ENCODE measurements at places on chromosomes 12 and 14. TPM values are rescaled to one million over a fixed set of nuclear protein-coding genes. Genes with fewer than 3 reads are reported as not detected.

DNA sequence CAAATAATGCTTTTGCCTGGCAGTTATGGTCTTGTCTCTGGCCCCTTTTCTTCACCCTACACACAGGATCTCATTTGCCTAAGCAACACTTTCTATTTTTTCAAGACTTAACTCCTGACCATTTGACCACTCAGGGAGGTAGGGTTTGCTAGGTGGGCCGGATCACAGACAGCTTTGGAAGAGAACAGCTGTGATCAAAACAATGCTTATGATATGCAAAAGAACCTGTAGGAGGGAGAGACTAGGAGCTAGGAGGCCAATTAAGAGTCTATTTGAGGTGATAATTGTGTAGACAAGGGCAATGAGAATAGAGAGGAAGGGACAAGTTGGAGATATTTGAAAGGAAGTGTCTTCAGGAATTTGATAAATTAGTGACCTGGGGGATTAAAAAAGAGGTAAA lies 12.3 kb upstream of the DACT1 start:
- DNase-seq = no peak

- no peak for DNase-seq
Observed at GRCh38 chr14:102911541-102911951, 10.9 kb upstream of the AMN start.

OTOGL gene
- 0.76 TPM for polyA plus RNA-seq

TPPP2 gene
- 4.0 TPM for polyA plus RNA-seq

GRCh38 chr12:113083863-113084435 lies 27.4 kb downstream of the DTX1 start:
- no peak for DNase-seq

DNA sequence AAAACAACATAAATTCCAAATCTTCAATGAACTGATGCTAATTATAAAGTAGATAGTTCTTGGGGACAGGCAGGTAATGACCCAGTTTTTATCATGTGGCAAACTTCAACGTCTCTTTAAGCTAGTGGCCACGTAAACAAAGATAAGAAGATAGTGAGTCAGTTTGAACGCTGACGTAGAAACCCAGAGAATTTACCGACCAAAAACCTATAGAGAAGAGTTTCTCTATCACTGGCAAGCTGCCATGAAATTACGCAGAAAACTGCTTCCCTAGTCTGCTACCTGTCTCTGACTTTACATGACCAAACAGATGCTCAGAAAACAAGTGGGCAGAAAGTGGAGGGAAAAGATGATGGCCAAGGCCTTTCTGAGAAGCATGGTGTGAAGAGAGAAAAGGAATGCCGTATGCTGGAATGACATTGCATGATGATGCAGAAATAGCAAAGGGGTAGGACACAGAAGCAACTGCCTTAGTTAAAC lies 136.3 kb downstream of the ITPR2 start:
- no peak for DNase-seq

KCNC2 gene
- polyA plus RNA-seq = 0.59 TPM

MAP3K12 gene
- polyA plus RNA-seq = 37.8 TPM

DAAM1 gene
- 58.3 TPM for polyA plus RNA-seq

GRCh38 chr12:116613256-116613655 lies 54.1 kb downstream of the MAP1LC3B2 start:
- DNase-seq = no peak

GRCh38 chr12:85191-85666 lies 18.7 kb downstream of the IQSEC3 start:
- no peak for DNase-seq

DNA sequence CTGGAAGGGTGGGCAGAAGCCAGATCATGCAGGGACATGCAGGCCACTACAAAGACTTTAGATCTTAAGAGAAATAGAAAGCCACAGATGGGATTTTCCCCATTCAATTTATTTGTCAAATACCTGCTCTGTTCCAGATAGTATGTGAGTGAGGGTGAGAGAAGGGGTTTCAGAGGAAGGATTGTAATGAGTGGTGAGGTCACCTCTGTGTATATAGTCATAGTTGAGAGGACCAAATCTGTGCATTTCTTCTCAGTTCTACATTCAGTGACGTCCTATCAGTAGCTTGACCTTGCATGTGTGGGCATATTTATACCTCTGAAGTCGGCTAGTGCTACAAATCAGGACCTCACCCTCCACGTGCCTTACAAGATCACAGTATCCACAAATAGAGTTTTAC lies 31.2 kb upstream of the RBM19 start:
- DNase-seq = no peak

GRCh38 chr14:94494085-94494484 lies 15.2 kb downstream of the SERPINA12 start:
- DNase-seq = no peak

- no peak for DNase-seq
Observed at GRCh38 chr12:76252031-76252430, 96.2 kb downstream of the BBS10 start.

GRCh38 chr14:88154926-88155325 lies 150.0 kb downstream of the GPR65 start:
- DNase-seq = no peak

ETFBKMT gene
- 4.2 TPM for polyA plus RNA-seq

DNA sequence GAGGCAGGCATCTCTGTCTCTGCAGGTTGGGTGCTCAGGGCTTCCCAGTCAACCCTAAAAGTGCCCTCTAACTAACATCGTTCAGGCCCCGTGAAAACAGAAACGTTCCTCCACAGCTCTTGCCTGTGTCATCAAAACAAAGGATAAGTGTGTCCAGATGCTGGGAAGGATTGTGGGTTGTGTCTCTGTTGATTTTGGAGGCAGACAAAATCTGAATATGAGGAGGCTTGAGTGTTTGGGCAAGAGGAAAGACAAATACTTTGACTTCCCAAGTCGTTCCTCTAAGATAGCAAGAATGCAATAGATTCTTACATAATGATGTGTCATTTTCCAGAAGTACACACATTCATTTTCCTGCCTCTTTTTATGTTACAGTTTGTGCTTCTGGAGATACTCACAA lies 52.9 kb downstream of the SERPINA3 start:
- no peak for DNase-seq

DNA sequence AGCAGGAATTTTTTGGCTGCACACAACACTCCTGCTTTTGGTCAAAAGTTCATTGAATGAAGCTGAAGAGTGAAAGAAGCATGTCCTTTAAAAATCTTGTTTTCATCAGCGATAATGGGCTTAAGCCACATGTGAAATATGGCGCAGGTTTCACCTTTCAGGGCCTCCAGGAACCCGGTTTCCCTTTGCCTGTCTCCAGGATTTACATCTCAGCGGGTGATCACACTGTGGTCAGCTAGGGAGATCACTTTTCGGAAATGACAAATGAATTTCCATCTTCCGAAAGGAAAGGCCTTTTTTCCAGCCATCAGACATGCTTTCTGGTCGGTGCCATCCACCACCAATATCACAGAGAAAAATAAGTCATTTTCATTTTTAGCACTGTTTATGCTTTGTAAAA lies 727.1 kb upstream of the TBX3 start:
- no peak for DNase-seq

DNA sequence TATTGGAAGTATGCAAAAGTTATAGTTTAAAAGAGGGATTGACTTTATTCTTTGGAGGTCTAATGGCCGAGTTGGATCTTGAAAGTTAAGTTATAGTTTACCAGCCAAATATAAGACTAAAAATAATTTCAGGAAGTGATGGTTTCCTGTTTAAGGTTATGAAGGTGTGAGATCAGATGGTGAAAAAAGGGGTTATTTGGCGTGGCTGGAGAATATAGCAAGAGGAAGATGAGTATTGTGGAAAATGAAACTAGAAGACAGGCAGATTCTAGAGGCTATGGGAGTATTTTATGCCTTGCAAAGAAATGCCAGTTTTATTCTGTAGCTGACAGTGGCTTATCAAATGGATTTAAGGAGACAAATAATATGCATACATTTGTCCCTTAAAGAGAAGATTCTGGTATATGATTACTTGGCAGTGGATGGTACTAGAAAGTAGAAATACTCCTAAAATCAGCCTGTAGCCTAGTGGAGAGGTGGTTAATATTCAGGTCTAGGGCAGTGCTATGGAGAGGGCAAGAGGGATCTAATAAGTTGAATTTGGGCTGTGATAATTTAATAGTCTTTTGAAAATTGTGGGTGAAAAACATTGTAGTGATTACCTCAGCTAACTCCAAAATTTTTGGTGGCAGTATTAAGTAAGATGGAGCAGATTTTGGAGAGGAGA lies 1091.8 kb upstream of the ATXN7L3B start:
- DNase-seq = no peak

- no peak for DNase-seq
Observed at GRCh38 chr12:30417697-30418231, 277.9 kb downstream of the IPO8 start.

- no peak for DNase-seq
Observed at GRCh38 chr12:574475-575128, 88.6 kb downstream of the NINJ2 start.

UBE2N gene
- 145 TPM for polyA plus RNA-seq

TAS2R42 gene
- not detected for polyA plus RNA-seq

GRCh38 chr12:78403681-78404080 lies 460.9 kb upstream of the SYT1 start:
- no peak for DNase-seq

GRCh38 chr12:117100851-117101673 lies 1.8 kb upstream of the TESC start:
- DNase-seq = no peak

DNA sequence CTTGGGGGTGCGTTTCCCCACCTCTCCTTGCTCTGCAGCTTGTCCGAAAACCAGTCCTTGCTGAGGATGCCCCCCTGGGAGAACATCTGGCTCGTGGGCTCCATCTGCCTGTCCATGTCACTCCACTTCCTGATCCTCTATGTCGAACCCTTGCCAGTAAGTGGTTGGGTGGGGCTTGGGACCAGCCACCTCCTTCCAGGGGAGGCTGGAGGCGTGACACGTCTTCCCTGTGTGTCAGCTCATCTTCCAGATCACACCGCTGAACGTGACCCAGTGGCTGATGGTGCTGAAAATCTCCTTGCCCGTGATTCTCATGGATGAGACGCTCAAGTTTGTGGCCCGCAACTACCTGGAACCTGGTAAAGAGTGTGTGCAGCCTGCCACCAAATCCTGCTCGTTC lies 57.5 kb downstream of the ANAPC7 start:
- no peak for DNase-seq

DNA sequence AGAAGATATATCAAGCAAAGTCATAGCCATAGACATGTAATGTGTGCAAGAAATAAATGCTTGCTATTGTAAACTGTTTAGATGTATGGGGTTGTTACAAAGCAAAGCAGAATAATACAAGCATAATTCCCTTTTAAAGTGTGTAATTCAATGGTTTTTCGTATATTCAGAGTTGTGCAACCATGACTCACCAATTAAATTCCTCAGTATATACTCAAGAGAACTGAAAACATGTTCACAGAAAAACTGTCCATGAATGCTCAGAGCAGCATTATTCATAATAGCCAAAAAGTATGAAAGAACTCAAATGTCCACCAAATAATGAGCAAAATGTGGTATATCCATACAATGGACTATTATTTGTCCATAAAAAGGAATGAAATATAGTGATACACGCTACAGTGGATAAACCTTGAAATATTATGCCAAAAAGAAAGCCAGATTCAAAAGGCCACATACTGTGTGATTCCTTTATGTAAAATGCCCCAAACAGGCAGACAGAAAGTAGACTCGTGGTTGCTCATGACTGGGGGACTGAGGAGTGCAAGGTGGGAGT lies 9.3 kb downstream of the GXYLT1 start:
- no peak for DNase-seq

ALKBH2 gene
- 33.2 TPM for polyA plus RNA-seq

- no peak for DNase-seq
Observed at GRCh38 chr14:95545515-95546168, 10.8 kb downstream of the GLRX5 start.

SLC16A7 gene
- 4.4 TPM for polyA plus RNA-seq

MYF5 gene
- polyA plus RNA-seq = 0.14 TPM

DNA sequence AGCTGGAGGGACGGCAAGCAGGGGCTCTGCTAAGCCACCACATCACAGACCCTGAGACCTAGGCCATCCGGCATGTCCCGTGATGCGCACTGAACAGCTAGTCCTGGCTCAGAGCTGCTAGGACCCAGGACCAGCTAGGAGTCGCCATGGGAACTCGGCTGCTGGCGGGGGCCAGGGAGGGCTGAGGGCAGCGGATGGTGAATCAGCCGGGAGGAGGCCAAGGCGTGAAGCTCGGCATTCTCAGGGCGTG lies 5.1 kb downstream of the AHNAK2 start:
- DNase-seq = no peak

- DNase-seq = no peak
Observed at GRCh38 chr14:51260225-51260624, 20.2 kb downstream of the TMX1 start.

GRCh38 chr12:24728366-24728765 lies 220.5 kb downstream of the BCAT1 start:
- DNase-seq = no peak

GRCh38 chr12:8609061-8609570 lies 3.5 kb downstream of the AICDA start:
- peak; percentile 23 for DNase-seq

- no peak for DNase-seq
Observed at GRCh38 chr12:24768415-24768814, 180.5 kb downstream of the BCAT1 start.

DNA sequence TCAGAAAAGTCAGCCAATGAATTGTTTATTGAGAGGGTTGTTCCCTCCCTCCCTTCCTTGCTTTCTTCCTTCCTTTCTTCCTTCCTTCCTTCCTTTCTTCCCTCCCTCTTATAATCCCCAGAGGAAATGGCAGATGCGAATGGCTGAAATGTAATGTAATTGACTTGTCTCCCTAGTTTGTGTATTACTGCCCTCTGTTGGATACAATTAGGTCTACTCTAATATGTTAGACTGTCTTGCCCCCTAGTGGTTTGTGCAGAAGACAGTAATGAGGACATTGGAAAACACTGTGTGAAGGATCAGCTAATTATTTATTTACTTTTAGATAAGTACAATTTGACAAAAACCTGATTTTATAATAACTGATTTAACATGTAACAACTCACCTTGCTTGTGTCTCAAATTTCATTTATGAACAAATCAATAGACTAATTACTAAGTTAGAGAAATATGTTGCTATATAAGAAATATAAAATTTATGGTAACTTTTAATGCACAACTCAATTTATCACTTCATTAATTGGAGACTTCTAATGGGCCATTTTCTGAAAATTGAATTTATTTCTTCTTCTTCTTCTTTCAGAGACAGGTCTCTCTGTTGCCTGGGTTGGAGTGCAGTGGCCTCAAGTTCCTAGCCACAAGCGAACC lies 229.8 kb upstream of the LRIG3 start:
- DNase-seq = peak; percentile 39

DNA sequence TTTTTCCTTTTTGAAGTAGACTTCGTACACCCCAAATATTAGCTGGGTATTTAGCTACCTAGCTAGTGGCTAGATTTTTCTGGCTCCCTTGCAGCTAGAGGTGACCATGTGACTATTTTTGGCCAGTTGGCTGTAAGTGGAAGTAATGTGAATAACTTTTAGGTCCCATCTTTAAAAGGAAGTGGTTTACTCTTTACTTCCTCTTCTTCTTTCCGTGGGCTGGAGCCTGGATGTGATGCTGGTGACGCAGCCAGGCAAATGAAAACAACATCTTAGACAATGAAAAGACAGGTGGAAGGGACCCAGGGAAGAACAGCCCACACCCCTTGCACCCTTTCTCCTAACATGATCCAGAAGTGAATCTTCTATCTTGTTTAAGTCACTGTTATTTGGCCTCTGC lies 245.5 kb downstream of the ATP23 start:
- no peak for DNase-seq

SIRT4 gene
- polyA plus RNA-seq = 4.6 TPM

LMO3 gene
- polyA plus RNA-seq = 3.0 TPM

- no peak for DNase-seq
Observed at GRCh38 chr14:50339178-50339804, 27.2 kb downstream of the DMAC2L start.

CCDC196 gene
- not detected for polyA plus RNA-seq

GRCh38 chr12:112870267-112870980 lies 36.3 kb upstream of the OAS1 start:
- DNase-seq = no peak

KCNA1 gene
- polyA plus RNA-seq = 0.11 TPM

SERPINA9 gene
- not detected for polyA plus RNA-seq

TMTC1 gene
- 26.7 TPM for polyA plus RNA-seq
